ENCODE measurements at places on chromosomes 2 and 18.

DNA sequence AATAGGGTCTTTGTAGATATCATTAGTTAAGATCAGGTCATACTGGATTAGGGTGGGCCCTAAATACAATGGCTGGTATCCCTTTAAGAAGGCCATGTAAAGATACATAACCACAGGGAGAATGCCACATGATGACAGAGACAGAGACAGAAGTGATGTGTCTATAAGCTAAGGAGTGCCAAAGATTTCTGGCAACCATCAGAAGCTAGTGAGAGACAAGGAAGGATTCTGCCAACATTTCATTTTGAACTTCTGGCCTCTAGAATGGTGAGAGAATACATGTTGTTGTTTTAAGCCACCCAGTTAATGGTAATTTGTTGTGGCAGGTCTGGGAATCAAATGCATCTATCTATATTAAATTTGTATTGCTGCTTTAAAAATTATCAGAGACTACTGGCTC, 185.5 kb upstream of the CYRIA start:
- DNase-seq = no peak

DNA sequence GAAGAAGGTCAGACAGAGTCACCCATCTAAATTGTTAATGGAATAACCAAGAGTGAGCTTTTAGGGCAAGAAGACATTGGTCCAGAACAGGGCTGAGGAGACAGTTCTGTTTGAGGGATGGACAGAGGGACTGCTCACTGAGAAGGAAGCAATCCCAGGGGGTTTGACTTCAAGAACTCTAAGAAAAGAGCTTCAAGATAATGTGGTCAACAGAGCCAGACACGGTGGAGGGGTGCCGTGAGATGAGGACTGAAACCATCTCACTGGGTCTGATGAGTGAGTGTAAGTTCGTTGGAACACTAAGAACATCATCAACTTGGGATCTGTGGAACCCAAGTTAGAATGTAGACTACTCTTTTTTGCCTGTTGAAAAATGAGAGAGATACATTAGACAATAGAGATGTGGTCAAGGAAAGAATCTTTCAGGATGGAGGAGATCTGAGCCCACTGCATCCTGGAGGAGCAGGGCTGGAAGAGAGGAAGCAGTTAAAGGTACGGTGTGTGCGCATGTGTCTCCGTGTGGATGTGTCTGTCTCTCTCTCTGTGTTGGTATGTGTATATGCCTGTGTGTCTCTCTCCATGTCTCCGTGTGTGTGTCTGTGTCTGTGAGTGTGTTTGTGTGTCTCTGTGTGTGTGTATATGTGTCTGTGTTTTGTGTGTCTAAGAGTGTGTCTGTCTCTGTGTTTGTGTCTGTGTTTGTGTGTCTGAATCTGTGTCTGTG, 172.1 kb downstream of the MYCN start:
- DNase-seq = no peak

GRCh38 chr2:65016789-65017188, 27.6 kb downstream of the SLC1A4 start:
- DNase-seq = no peak

DNA sequence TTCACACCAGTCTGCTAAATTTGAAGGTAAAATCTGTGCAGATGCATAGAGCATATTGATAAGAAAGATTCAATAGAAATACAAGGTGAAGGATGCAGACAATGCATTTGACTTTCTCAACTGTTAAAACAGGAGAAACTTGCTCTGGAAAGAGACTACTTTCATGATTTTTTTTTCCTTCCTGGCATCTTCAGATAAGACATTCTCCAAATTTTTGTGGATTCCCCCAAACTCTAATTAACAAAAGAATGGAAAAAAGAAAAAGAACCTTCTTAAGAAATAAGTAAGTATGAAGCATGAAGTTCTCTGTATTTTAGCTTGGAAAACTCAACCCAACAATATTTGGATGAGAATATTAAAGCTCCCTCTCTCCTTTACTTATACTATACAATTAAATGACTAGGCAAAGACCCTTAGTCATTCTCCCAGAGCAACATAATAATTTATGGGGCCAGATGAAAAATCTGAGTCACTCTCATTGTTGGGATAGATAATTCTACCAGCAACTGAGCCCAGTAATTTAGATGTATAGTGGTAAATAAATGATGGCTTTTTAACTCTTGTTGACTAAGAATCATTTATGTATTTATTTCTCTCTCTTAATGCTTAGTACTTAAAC, 298.7 kb upstream of the COL3A1 start:
- no peak for DNase-seq

DNA sequence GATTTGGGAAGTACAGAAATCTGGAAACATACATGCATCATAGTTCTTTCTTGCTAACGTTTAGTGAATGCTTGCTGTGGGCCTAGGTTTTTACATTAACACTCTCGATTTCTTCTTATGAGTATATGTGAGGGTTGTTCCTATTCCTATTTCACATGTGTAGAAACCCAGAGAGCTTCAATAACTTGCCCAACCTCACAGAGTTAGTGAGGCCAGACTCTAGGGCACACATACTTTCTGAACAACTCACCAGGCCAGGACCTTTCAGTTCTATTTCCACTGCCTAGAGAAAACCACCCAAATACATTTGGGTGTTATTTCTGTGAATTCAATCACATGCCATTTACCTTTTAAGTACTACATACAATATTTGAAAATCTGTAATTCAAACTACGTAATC, 8.2 kb upstream of the KCTD1 start:
- no peak for DNase-seq

GRCh38 chr2:172612051-172612450, 56.2 kb downstream of the PDK1 start:
- no peak for DNase-seq

All from NCI-H1694 treated with DMSO at 0.1 percent for 48 hours (cell line).